Forelimb muscle (tissue), 1 donor: ENCODE measurements at places on chromosomes 4 and X. TPM values are rescaled to one million over a fixed set of nuclear protein-coding genes. Genes with fewer than 3 reads are reported as not detected.

Gene RASGEF1B
- polyA plus RNA-seq = 4.8 TPM

Gene ANOS1
- polyA plus RNA-seq = 27.7 TPM

Gene EGFL6
- polyA plus RNA-seq = 72.1 TPM

Gene GRID2
- polyA plus RNA-seq = 0.16 TPM

Gene TRIM61
- 2.7 TPM for polyA plus RNA-seq

Gene SPIN4
- polyA plus RNA-seq = 11.0 TPM

Gene CXCR3
- polyA plus RNA-seq = 0.19 TPM

Gene MEPE
- not detected for polyA plus RNA-seq

- DNase-seq = no peak
These were observed 27.9 kb downstream of the PKD2 start for GRCh38 chr4:88035292-88035691.

DNA sequence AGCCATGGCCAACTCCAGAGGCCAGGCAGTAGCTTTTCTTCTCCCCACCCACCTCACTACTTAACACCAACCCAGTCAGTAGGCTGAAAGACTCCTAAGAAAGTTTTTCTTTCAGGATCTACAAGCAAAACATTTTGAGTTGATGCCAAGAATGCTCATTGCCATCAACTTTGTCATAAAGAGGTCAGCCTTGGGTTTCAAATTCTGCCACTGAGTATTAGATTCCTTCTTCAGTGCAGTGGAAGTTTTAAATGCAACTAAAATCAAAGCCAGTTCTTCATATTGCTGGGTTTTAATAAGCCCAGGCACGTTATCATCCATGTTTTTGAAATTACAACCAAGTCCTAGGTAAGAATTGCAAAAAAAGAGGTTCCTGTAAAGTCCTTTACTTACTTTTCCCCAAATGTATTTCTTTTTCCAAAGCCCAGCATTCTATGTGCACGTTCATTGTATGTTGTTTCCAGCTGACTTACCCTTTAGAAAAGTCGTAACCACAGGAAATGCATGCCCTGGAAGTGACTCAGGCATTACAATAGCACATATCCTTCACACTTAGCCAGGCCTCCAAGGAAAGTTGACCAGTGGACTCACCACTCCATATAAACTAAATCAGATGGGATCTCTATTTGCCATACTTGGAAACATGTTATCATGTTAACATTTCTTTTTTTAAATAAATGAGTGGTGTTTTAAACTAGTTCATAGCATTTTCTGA, 229.9 kb downstream of the SOX3 start:
- no peak for DNase-seq

GRCh38 chr4:168864821-168865541, 145.1 kb downstream of the CBR4 start:
- DNase-seq = no peak

GRCh38 chr4:120010646-120011045, 56.0 kb downstream of the MAD2L1 start:
- DNase-seq = no peak

GRCh38 chr4:157315968-157316367, 95.4 kb downstream of the GRIA2 start:
- no peak for DNase-seq

- DNase-seq = no peak
These were observed 482 bp upstream of the CDS1 start for GRCh38 chr4:84582302-84582987.

DNA sequence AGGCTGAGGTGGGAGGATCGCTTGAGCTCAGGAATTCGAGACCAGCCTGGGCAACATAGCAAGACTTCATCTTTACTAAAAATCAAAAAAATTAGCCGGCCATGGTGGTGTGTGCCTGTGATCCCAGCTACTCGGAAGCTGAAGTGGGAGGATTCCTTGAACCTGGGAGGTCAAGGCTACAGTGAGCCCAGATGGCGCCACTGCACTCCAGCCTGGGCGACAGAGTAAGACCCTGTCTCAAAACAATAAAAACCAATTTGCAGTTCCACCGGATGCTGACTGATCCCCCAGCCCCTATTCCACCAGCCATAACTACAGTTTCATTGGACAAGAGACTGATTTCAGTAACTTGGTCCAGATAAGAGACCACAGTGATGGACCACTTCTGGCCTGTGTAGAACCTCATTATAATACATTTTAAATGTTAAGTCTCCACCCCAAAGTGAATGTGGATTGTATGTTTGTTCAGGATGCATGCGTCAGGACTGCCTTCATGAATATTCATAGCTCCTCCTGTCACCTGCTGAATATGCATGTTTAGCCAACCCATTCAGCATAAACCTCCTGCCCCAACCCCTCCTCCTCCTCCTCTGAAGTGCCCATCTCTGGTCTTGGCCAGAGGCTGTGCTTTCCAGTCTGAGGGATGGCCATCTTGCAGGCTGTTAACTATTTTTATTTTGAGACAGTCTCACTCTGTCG, 2.3 kb upstream of the SLBP start:
- DNase-seq = no peak

GRCh38 chrX:31580227-31580626, 508.4 kb upstream of the FTHL17 start:
- no peak for DNase-seq

GRCh38 chr4:2702361-2702760, 53.8 kb downstream of the TNIP2 start:
- DNase-seq = no peak

GRCh38 chr4:166594326-166594946, 639.9 kb downstream of the SPOCK3 start:
- DNase-seq = no peak

GRCh38 chrX:73847100-73847499, 284.1 kb downstream of the CHIC1 start:
- DNase-seq = no peak

DNA sequence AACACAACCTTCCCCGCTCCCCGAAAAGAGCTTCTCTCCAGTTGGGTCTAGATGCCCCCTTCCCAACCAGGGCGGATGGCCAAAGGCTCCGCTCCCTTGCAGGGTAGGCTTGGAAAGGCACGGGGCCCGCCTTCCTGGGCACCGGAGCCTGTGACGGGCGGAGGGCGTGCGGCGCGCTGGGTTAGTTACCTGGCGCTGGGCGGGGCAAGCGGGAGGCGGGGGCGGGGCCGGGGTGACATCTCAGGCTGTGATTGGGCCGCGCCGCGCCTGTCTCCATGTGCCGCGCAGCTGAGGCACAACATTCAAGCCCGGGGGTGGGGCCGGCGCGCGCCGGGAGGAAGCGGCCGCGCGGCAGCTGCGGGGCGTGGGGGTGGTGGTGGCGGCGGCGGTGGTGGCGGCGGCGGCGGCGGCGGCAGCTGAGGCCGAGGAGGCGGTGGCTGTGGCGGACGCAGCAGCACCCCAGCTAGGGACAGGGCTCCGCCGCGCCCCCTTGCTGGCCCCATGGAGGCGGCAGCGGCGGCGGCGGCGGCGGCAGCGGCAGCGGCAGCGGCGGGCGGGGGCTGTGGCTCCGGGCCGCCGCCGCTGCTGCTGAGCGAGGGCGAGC, at the start of gene REPS2:
Gene REPS2 (plus strand): TSS at position 298 of the 604 bp plus-strand sequence. CDS start 204 bp downstream, at position 502.
- DNase-seq = no peak

- DNase-seq = no peak
These were observed 90.9 kb upstream of the SPRY1 start for GRCh38 chr4:123305736-123306135.

DNA sequence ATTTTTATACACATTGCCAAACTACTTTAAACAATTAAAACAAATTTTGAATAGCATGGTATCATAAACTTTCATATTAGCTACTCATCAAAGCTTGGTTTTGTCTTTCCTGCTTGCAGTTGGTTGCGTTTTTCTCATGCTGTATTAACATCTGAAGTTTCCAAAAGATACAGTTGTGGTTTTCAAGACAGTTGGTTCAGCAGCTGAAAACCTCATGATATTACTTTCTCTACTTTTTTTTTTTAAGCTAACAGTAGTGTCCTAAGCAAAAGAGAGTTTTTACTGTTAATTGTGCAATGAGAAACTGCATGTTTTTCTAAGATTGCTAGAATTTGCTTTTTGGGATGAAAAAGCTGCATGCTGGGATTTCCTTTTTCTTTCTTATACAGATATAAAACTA, 15.2 kb downstream of the RUFY3 start:
- DNase-seq = no peak

GRCh38 chrX:18748499-18748898, 41.1 kb downstream of the PPEF1 start:
- DNase-seq = no peak

DNA sequence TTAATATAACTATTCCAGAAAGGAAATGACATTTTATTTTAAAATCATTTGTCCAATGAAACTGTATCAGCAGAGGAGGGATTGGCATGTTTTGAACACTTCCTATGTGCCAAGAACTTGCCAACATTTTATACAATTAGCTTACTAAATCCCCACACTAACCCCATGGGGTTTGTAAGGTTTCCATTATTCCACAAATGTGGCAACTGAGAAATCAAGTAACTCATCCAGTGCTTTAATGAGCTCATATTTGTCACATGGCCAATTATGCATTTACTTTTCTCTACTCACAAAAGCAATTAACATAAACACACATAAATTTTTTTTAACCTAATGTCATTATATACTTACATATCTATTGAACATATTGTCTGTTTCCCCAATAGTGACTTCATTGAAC, 37.3 kb downstream of the MANBA start:
- DNase-seq = no peak

DNA sequence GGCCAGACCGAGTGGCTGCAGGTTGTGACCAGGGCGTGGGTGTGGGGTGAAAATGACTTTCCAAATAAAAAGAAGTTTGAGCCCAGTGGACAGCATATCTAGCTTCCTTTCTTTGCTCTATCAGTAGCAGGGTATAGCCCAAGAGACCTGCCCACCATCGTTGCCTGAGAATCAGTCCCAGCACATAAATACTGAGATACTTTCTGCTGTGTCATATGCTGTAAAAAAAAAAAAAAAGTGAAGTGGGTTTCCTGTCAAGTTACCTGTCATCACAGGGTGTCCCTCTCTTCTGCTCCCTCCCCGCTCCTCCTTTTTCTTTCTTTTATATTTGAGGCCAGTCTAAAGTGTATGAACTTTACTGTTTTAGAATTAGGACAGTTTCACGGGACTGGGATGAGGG, 330.3 kb upstream of the BOD1L1 start:
- no peak for DNase-seq
